Urothelium cell line (cell line): ENCODE measurements at places on chromosomes 5 and 9.
A peak's percentile ranks its signal among the peaks of the same experiment; 100 is the strongest.

DNA sequence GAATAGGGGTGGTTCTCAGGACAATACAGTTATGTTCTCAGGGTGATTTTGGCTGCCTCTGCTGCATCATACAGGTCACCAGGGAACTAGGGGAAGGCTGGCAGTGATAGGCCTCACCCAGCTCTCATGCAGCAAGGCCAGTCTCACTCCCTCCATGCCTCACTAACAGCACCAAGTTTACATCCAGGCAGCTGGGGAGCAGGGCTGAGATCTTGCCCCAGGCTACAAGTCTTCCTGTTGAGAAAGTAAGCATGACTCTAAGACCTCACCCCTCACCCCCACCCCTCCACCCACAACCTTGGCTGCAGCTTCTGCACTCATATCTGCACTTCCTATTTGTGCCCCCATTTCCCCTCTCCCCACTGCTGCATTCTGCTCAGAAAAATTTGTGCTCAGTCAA is 481.2 kb downstream of the ACTL7B start:
- DNase-seq: no peak

DNA sequence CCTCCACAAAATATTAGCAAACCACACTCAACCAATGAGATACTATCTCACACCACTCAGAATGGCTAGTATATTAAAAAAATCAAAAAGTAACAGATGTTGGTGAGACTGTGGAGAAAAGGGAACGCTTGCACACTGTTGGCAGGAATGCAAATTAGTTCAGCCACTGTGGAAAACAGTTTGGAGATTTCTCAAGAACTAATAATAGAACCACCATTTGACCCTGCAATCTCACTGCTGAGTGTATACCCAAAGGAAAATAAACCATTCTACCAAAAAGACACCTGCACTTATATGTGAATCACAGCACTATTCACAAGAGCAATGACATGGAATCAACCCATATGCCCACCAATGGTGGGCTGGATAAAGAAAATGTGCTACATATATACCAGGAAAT is 393.5 kb downstream of the PDE4D start:
- DNase-seq: no peak

DNA sequence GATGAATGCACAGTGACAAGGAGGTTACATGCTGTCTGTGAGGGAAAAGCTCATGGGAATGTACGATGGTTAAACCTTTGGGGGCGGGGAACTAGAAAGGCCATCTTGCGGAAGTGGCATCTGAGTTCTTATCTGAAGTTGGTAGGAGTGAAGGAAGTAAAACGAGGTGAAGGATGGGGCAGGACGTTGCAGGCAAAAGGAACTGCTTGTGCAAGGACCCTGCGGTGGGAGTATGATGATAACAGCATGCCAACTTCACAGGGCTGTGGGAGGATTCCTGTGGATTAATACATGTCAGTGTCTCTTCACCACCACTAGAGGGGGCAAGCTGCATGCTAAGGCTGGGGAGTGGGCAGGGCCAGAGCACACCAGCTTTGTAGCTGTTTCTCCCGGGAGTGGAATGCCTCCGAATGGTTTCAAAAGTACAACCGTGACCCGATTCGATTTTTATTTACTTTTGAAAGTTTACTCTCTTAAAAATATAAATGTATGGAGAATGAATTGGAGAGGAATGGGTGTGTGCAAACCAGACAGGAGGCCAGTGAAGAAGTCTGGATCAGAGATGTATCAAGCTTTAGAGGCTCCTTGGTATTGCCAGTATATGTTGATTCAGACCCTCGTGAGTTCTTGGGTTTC is 62.5 kb downstream of the CYFIP2 start:
- DNase-seq: peak; percentile 89

DNA sequence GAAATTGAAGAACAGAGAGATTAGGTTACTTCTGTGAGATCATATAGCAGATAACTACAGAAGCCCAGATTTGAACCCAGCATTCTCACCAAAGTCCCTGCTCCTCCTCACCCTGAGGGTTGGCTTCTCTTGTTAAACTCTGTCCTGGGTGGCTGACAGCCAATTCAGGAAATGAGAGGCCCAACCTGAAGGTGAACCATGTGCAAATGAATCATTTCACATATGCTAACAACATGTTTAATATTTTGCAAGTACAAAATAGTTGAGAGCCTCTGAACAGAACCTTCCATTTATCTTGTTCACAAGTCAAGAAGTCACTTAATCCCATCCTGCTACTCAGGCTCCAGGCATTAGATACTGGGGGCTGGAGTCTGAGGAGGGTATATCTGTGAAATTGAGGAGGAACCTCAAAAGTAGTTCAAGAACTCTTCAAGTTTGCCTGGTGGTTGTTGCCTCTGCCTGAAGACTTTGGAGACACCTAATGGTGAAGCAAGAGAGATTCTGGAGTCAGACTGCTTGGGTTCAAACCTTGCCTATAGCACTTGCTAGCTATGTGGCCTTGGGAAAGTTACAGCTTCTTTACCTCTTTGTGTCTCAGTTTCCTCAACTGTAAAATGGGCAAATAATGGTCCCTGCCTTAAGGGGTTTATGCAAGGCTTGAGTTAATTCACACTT is 564.0 kb downstream of the PSAT1 start:
- DNase-seq: no peak

DNA sequence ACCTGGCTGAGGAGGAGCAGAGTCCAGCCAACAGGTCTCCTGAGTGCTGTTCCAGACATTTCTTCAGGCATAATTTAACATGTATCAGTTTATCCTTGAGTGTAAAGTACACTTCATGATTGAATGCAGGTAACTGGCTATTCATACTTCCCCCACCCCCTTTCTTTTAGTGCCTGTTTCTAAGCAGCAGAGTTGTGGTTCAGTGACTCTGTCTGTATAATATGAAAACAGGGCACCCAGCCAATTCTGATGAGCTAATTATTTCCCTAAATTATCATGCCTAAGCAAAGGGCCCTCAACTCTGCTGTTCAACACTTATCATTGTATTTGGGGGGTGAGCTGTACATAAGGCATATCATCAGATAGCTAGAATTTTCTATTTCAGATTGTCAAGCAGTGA is 51.9 kb upstream of the ZSWIM6 start:
- DNase-seq: peak; percentile 45

GRCh38 chr9:84315278-84315877 is 25.2 kb downstream of the SLC28A3 start:
- DNase-seq: peak; percentile 48

- no peak for DNase-seq
These were observed 138.0 kb upstream of the EFNA5 start for GRCh38 chr5:107808671-107809137.

DNA sequence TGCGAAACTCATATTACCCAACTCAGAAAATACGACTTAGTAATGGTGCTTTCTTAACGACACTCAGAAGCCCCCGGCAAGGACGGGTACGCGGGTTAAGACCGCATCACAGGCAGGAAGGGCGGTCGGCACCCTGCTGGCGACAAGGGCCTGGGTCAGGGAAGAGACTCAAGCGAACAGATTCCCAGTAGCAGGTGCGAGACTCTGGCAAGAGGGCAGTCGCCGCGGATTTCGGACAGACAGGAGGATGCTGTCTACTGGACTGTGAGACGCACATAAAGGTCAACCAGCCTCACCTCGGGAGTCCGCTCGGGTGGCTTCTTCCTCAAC is 398 bp downstream of the RAPGEF6 start:
- peak; percentile 54 for DNase-seq

DNA sequence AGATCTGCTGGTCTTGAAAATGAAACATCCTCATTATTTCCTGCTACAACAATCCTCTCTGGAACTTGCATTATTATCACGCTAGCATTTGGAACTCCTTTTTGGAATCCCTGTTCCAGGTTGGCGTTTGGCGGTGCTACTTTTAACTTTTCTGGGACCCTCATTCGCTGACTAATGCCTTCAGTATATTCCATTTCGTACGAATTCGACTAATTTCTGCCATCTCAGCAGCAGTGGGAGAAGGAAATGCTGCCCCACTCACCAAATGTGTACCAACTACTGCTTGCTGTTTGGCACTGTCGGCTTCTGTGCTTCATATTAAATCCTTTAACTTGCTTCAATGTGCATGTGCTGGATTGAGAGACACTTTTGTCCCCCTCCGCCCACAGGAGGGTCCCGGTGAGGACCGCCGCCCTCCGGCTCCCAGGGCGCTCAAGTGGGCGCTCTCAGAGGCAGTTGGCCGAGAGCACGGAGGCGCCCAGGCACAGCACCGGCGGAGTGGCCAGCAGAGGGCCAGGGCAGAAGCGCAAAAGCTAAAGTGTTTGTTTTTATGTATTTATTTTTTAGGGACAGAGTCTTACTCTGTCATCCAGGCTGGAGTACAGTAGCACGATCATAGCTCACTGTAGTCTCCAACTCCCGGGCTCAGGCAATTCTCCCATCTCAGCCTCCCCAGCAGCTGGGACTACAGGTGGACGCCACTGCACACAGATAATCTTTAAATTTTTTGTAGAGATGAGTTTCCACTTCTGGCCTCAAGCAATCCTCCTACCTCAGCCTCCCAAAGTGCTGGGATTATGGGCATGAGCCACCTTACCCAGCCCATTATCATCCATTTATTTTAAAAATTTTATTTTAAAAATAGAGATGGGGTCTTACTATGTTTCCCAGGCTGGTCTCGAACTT is 11.9 kb downstream of the PDE6A start:
- DNase-seq: no peak

GRCh38 chr9:16312116-16312515 is 558.4 kb downstream of the BNC2 start:
- no peak for DNase-seq

DNA sequence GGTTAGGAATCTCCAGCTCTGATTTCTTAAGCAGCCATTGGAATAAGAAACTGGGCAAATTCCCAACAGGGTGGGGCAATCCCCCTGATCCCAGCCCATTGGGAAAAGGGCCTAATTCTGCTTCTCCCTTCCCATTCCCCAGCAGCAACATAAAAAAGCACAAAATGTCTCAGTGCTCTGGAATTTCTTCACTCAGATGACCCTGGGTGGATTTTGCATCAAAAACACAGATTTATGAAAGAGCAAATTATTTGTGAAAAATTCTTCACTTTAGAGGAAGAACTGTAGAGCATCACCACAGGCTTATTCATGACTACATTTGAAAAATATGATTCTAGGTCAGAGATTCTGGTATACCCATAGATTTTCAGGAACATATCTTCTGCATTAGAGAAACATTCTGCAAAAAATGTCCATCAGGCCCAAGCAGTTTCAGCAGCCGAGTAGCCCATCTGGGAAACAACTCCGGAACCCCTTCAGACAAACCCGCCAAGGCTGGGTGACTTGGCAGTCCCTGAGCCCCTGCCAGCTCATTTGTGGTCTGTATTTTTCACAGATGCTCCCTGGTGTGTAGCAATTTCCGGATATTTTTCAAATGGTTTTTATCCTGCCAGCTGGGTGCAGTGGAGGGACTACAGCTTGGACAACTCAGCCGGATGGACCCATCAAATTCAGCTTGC is 102.1 kb upstream of the RANBP3L start:
- peak; percentile 77 for DNase-seq

DNA sequence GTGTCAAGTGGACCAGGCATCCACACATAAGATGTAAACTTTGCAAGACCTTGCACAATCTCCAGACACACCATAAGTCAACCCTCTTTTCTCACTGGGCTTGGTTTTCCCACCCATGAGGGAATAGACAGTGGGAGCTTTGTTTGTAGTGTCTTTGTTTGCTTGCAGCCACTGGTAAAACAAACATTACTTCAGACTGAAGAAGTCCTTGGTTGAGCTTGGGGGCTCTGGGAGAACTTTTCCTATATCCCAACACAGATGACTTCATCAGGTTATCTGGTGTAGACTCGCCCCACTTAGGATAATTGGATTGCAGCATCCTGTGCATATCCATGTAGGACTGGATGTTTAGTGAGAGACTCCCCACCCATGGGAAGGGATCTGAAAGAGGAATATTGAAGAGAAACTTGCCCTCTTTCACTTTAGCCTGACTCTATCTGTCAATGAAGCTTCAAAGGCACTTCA is 11.5 kb upstream of the ADGRV1 start:
- DNase-seq: no peak
